ENCODE measurements at places on chromosomes 11 and 22. TPM values are rescaled to one million over a fixed set of nuclear protein-coding genes. Genes with fewer than 3 reads are reported as not detected.
A peak's percentile ranks its signal among the peaks of the same experiment; 100 is the strongest.

- no peak for DNase-seq
- no peak overlapping the region for H3K27ac ChIP-seq
- no peaks in the 10 kb centered on the region for H3K27me3 ChIP-seq
These were observed 327.7 kb downstream of the DLG2 start for GRCh38 chr11:85299258-85299942.

DNA sequence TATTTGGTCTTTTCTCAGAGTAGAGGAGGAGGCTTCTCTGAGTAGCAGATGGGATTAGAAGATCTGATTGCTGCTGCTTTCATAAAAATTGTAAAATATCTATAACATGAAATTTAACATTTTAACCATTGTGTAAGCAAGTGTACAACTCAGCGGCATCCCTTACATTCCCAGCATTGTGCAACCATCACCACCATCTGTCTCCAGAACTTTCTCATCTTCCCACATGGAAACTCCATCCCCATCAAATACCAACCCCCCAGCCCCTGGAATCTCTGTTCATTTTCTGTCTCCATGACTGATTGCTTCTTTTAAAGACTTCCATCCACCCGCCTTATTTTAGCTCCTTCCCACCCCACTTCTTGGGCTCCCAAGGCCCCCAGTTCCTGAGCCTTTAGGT, 32.3 kb downstream of the MRGPRD start:
- no peaks in the 10 kb centered on the region for H3K36me3 ChIP-seq
- no peaks in the 10 kb centered on the region for H3K27me3 ChIP-seq
- DNase-seq: no peak
- H3K4me1 ChIP-seq: peaks cover 44% of the 10 kb centered on the region
- no peak overlapping the region for H3K4me3 ChIP-seq

GRCh38 chr11:20163783-20164481, 3.7 kb upstream of the DBX1 start:
- H3K27me3 ChIP-seq: peaks cover 92% of the 10 kb centered on the region
- H3K4me3 ChIP-seq: peak overlapping the region; percentile 19
- peaks cover 16% of the 10 kb centered on the region for H3K4me1 ChIP-seq
- H3K27ac ChIP-seq: no peak overlapping the region

GRCh38 chr11:74169738-74170458, 904 bp downstream of the C2CD3 start:
- peaks cover 24% of the 10 kb centered on the region for H3K4me1 ChIP-seq
- peak overlapping the region; percentile 94 for H3K27ac ChIP-seq
- peak overlapping the region; percentile 75 for H3K4me3 ChIP-seq
- peaks cover 6% of the 10 kb centered on the region for H3K36me3 ChIP-seq
- DNase-seq: no peak
- no peaks in the 10 kb centered on the region for H3K27me3 ChIP-seq

The TIMP3 gene
- 4.6 TPM for polyA plus RNA-seq

The APOL5 gene
- not detected for polyA plus RNA-seq

The MS4A3 gene
- not detected for polyA plus RNA-seq
